DMS153 (cell line): ENCODE measurements at places on chromosomes 3 and 15.

- no peak for DNase-seq
Measured at GRCh38 chr15:37359893-37360290, 259.5 kb upstream of the MEIS2 start.

DNA sequence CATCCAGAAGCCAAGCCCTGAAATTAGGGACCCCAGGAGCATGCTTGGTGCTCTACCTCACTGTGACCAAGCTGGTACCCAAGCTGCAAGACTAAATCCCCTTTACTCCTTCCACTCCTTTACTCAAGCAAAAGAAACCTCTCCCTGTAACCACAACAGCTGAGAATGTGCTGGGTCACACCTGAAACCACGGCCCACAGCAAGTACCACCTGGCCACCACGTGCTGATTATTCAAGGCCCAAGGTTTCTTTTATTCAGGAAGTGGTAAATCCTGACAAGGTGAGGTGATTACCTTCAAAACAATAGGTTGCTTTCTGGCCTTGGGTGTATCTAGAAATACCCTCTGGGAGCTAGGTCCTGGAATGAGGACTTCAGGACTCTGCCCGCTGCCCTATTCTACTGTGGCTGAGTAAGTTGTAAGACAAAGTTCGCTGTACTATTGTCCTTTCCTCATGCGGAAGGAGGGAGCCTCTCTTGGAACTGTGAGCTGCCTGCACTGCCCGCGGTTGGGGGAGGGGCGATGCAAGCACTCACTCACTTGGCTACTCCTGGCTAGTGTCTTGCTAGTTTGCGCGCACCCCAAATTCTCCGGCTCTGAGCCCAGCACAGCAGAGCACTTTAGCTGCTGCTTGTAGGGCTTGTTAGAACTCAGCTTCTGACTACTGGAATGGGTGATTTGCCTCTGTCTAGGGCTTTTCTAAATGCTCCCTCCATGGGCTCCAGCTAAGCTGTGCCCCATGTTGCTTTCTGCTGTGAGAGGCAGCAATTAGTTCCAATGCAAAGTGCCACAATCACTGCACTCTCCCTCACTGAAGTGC, 487.1 kb upstream of the CNTN3 start:
- DNase-seq = no peak

DNA sequence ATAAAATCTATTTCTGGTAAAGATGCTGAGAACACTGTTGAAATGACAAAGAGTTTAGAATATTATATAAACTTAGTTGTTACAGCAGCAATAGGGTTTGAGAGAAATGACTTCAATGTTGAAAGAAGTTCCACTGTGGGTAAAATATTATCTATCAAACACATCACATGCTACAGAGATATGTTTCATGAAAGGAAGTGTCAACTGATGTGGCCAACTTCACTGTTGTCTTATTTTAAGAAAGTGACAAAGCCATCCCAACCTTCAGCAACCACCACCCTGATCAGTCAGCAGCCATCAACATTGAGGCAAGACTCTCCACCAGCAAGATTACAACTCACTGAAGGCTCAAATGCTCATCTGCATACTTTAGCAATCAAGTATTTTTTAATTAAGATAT, 20.2 kb downstream of the TMEM39A start:
- no peak for DNase-seq

DNA sequence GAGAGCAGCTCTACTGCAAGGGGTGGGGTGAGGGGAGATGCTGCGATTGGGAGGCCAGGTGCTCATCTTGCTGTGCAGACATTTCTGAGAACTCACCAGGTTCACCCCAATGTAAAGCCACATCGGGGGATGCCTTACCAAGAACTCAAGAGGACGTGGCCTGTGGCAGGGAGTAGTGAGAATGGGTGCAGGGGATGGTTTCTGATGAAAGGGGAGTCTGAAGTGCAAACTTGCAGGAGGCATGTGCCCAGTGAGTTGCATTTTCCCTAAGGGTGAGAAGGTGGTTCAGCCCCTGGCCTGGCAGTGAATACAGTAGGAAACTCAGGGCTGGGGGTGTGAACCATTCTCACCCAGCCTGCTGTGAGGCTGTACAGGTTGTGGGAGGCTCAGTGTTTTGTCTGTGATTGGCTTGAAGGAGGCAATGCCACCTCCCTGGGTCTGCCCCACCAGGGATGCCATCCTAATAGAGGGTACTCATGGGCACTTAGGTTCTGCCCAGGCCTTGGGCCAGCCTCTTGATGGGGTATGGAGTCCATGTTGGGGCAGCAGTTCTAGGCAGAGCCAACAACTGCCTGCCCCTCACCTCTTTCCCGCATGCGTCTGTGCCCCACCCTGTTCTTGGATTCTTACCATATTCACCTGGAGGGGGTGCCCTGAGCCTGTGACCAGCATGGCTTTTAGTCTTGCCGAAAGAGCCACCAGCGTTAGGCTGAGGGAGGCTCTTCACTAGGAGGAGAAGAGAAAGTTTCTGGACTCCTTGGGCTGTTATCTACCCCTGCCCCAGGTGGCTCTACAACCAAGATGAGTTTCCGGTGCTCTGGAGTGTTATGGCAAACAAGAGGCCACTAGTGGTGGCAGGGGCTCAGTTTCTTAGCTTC, 4.5 kb downstream of the HEMK1 start:
- DNase-seq = no peak

GRCh38 chr3:194009892-194010533, 125.9 kb upstream of the HES1 start:
- no peak for DNase-seq

- DNase-seq = peak; percentile 91
Measured at GRCh38 chr3:104909198-104909597, 457.5 kb upstream of the ALCAM start.
